Stimulated activated CD8-positive, alpha-beta memory T cell treated with anti-CD3 and anti-CD28 coated beads, Interleukin-15, amount 100 ng/mL, for 24 hours (primary cell): ENCODE measurements at places on chromosomes 5 and 9.

GRCh38 chr9:107732781-107733522 is 243.4 kb upstream of the KLF4 start:
- DNase-seq = no peak

DNA sequence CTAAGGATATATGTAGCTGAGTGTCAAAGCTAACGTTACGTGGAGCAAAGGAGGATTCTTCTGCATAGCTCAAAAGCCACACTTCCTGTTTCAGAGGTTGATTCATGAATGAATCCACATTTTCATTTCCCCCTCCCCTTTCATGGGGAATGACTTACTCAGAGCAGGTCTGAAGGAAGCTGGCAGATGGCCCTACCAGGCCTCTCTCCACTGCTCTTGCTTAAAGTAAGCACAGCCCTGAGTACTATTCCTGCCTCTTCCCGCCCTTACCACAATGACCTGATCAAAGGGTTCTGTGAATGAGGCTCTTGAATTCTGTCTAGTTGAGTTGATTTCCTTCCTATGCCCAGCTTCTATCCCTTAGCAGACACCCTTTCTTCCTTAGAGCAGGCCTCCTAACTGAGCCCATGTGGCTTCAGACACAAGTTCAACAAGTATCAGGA is 6.3 kb downstream of the IGIP start:
- no peak for DNase-seq

DNA sequence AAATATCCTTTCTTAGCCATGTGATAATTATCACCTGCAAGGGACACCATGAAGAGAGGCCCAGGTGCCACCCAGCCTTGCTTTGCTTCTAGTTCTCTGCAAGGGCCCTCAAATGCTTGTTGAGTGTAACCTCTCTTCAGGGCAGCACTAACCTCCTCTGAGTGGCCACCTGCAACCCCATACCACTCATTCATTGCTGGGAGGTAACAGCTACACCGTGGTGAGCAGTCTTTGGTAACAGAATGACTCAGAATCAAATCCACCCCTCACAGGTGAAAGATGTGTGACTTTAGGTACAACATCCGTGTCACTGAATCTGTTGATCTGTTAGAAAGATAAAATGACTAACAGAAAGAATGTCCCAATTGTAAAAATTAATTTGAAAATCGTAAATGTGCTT is 365.1 kb upstream of the TRPC7 start:
- DNase-seq = no peak

- no peak for DNase-seq
These were observed 398.3 kb downstream of the IRX1 start for GRCh38 chr5:3993856-3994473.

GRCh38 chr5:174852143-174852542 is 127.8 kb downstream of the MSX2 start:
- DNase-seq = no peak

DNA sequence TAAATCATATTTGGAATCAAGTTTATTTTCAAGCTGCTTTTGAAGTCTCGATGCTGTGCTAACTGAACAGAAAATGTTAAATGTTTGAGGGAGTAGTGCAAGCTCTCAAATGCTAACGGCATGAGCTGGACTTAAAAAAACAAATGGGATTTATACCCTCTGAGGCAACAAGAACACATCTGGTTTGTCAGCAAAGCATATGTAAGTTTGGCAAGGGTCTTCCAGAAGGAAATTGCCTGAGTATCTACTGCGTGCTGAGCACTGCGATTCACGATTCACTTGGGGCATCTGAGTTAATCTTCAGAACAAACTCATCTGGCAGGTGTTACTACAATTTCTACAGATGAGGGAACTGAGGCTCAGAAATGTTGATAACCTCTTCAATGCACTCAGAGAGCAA is 98.4 kb upstream of the C9orf72 start:
- DNase-seq = no peak

DNA sequence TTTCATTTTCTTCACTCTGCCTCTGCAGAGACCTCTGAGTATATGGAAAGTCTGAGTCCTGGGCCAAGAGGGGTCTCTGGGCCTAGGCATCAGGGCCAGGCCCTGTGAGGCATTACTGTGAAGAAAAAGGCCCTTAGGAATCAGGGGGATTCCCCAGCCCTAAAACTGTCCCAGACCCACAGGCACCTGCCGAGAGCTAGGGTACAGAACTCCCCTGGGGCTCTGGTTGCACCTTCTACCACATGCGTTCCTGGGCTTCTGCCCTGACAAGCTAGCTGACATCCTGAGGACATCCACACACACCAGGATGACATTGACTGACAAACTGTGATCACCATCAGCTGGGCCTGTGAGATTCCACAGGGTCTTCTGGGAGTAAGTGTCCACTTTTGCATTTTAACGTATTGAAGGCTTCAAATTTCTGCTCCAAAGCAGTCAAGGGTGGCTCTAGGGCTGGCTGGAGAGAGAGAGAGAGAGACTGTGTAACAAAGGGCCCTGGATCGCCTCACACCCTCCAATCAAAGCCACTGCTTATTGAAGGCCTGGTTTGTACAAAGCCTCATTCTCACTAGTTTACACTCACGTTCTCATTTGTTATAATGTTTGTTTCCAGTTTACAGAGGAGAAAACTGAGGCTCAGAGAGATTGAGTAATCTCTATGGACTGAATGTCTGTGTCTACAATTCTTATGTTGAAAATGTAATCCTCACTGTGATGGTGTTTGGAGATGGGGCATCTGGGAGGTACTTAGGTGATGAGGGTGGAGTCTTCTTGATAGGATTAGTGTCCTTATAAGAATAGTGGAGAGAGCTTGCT is 45.1 kb downstream of the TGFBI start:
- DNase-seq = no peak

- peak; percentile 26 for DNase-seq
These were observed 194 bp upstream of the RXFP3 start for GRCh38 chr5:33936004-33936380.

GRCh38 chr5:151182976-151183375 is 25.4 kb upstream of the ANXA6 start:
- DNase-seq = no peak

- no peak for DNase-seq
These were observed 43.8 kb upstream of the CER1 start for GRCh38 chr9:14766299-14766698.

- DNase-seq = no peak
These were observed 109.3 kb upstream of the ICE1 start for GRCh38 chr5:5313101-5313635.

- no peak for DNase-seq
These were observed 194.1 kb upstream of the PANK3 start for GRCh38 chr5:168773226-168773625.

GRCh38 chr9:111099199-111100008 is 61.1 kb upstream of the LPAR1 start:
- no peak for DNase-seq
